ENCODE measurements at places on chromosomes 2 and 18. TPM values are rescaled to one million over a fixed set of nuclear protein-coding genes. Genes with fewer than 3 reads are reported as not detected.

GRCh38 chr2:3728104-3729054 is 25.0 kb downstream of the DCDC2C start:
- no peaks in the 10 kb centered on the region for H3K36me3 ChIP-seq
- H3K4me3 ChIP-seq, result peak overlapping the region; percentile 55
- peaks cover 10% of the 10 kb centered on the region for H3K4me1 ChIP-seq
- DNase-seq, result no peak
- H3K27ac ChIP-seq, result peak overlapping the region; percentile 67
- peaks cover 39% of the 10 kb centered on the region for H3K27me3 ChIP-seq

Gene MSTN
- total RNA-seq, result 1.4 TPM

GRCh38 chr2:62724106-62724505 is 18.6 kb downstream of the EHBP1 start:
- H3K36me3 ChIP-seq, result peaks cover 40% of the 10 kb centered on the region
- H3K27ac ChIP-seq, result no peak overlapping the region
- peaks cover 14% of the 10 kb centered on the region for H3K4me1 ChIP-seq
- H3K27me3 ChIP-seq, result no peaks in the 10 kb centered on the region

GRCh38 chr2:171482877-171483276 is 39.4 kb upstream of the CYBRD1 start:
- H3K27me3 ChIP-seq, result no peaks in the 10 kb centered on the region
- H3K36me3 ChIP-seq, result peaks cover 17% of the 10 kb centered on the region
- DNase-seq, result no peak
- H3K4me3 ChIP-seq, result no peak overlapping the region
- H3K27ac ChIP-seq, result no peak overlapping the region

DNA sequence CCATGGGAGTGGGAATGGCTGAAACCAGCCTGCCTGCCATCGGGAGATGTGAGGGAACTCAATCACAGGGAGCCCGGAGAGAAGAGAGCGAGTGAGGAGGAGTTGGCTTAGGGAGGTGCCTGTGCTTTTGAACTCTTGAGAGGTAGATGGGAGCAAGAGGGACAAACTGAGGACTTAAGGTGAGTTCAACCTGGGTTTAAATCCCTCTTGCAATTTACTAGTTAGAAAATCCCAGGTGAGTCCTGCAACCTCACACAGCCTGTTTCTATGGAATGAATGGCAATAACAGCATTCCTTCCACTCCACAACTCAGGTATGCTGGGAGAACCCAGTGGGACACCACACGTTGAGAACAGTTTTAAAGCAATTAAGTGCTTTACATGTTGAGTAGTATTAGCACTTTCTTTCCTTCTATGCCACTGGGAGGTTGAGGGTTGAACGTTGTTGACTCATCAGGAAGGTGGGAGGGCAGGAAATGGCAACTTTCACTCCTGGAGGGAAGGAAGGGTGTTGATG is 57.3 kb downstream of the VIT start:
- H3K27me3 ChIP-seq, result peaks cover 9% of the 10 kb centered on the region
- no peak for DNase-seq
- H3K4me3 ChIP-seq, result no peak overlapping the region
- no peaks in the 10 kb centered on the region for H3K36me3 ChIP-seq
- H3K27ac ChIP-seq, result no peak overlapping the region
- peaks cover 3% of the 10 kb centered on the region for H3K4me1 ChIP-seq

Gene CLEC4F
- not detected for total RNA-seq

Gene ANKRD53
- total RNA-seq, result 0.72 TPM

- no peak overlapping the region for H3K4me3 ChIP-seq
- no peaks in the 10 kb centered on the region for H3K27me3 ChIP-seq
- no peaks in the 10 kb centered on the region for H3K36me3 ChIP-seq
- no peak for DNase-seq
- H3K27ac ChIP-seq, result no peak overlapping the region
These were observed 421 bp upstream of the VAMP5 start for GRCh38 chr2:85583667-85584353.

- no peaks in the 10 kb centered on the region for H3K4me1 ChIP-seq
- peaks cover 5% of the 10 kb centered on the region for H3K27me3 ChIP-seq
- H3K36me3 ChIP-seq, result no peaks in the 10 kb centered on the region
- no peak overlapping the region for H3K4me3 ChIP-seq
These were observed 69.4 kb downstream of the SRD5A2 start for GRCh38 chr2:31511376-31511775.

Gene FANCL
- 37.4 TPM for total RNA-seq

DNA sequence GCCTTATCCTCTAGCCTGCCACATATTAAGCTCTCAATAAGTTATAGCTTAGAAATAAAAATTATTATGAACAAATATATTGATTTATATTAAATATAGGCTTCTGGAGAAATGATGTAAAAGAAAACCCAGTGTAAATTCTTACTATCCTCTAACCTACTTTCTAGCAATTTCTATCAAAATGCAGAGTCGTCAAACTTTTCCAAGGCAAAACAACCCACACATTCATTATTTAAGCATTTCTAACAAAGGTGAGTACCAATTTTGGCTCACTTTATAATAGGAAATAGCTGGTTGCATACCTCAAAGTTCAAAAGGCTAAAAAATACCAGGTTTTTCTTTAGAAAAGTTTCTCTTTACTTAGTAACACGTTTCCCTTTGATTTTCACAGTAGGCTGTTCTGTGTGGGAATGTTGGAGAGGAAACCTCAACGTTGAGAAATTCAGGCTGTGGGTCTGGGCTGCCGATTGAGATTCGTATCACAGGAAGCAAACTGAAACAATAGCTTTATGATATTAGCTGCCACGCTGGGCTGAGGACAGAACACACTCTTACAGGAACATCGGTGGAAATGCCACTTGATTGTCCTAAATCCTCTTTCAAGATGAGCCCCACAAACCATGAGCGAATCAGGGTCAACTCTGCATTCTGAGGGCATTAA is 53.0 kb downstream of the EPAS1 start:
- no peak overlapping the region for H3K27ac ChIP-seq
- H3K4me1 ChIP-seq, result no peaks in the 10 kb centered on the region
- no peaks in the 10 kb centered on the region for H3K27me3 ChIP-seq
- peaks cover 11% of the 10 kb centered on the region for H3K36me3 ChIP-seq
- no peak overlapping the region for H3K4me3 ChIP-seq

- no peak for DNase-seq
- H3K4me3 ChIP-seq, result no peak overlapping the region
- H3K27ac ChIP-seq, result peak overlapping the region; percentile 48
- H3K36me3 ChIP-seq, result no peaks in the 10 kb centered on the region
- H3K4me1 ChIP-seq, result peaks cover 5% of the 10 kb centered on the region
These were observed 4.8 kb upstream of the UGGT1 start for GRCh38 chr2:128086244-128086643.

GRCh38 chr18:55078303-55078932 is 119.2 kb upstream of the CCDC68 start:
- peaks cover 12% of the 10 kb centered on the region for H3K4me1 ChIP-seq
- H3K36me3 ChIP-seq, result no peaks in the 10 kb centered on the region
- H3K27ac ChIP-seq, result no peak overlapping the region
- no peak overlapping the region for H3K4me3 ChIP-seq
- DNase-seq, result no peak
- H3K27me3 ChIP-seq, result peaks cover 5% of the 10 kb centered on the region

DNA sequence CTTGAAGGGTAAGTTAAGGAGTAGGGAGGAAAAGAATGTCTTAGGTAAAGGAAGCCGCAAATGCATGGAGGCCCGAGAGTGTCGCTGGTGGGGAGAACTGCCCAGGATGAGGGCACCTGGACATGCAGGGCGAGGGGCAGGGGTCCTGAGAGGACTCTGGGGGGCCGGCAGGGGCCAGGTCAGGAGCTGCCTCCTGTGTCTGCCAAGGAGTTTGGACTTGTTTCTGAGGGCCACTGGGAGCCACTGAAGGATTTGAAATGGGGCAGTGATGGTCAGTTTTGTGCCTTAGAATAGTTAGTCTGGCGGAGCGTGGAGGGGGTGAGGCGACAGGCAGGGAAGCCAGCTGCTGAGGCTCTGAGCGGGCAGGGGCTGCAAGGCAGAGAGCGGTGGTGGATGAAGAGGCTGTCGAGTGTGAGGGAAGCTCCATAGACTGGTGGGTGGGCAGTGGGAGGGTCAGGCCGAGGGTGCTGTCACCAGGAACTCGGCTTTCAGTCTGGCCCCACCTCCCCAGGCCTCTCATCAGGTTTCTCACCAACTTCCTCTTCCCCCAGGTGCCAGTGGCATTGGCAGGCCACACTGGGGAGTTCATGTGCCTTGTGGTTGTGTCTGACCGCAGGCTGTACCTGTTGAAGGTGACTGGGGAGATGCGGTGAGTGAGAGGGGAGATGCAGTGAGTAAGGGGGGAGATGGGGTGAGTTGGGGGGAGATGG is 14.7 kb upstream of the SLC4A3 start:
- H3K27me3 ChIP-seq, result no peaks in the 10 kb centered on the region
- H3K27ac ChIP-seq, result no peak overlapping the region
- peaks cover 11% of the 10 kb centered on the region for H3K36me3 ChIP-seq
- no peak overlapping the region for H3K4me3 ChIP-seq
- no peak for DNase-seq

GRCh38 chr2:226066873-226067272 is 667.4 kb downstream of the NYAP2 start:
- no peak for DNase-seq
- H3K4me3 ChIP-seq, result no peak overlapping the region
- H3K36me3 ChIP-seq, result no peaks in the 10 kb centered on the region
- H3K27me3 ChIP-seq, result no peaks in the 10 kb centered on the region
- H3K4me1 ChIP-seq, result no peaks in the 10 kb centered on the region

Gene BCL11A
- 47.9 TPM for total RNA-seq

Gene RUFY4
- not detected for total RNA-seq

DNA sequence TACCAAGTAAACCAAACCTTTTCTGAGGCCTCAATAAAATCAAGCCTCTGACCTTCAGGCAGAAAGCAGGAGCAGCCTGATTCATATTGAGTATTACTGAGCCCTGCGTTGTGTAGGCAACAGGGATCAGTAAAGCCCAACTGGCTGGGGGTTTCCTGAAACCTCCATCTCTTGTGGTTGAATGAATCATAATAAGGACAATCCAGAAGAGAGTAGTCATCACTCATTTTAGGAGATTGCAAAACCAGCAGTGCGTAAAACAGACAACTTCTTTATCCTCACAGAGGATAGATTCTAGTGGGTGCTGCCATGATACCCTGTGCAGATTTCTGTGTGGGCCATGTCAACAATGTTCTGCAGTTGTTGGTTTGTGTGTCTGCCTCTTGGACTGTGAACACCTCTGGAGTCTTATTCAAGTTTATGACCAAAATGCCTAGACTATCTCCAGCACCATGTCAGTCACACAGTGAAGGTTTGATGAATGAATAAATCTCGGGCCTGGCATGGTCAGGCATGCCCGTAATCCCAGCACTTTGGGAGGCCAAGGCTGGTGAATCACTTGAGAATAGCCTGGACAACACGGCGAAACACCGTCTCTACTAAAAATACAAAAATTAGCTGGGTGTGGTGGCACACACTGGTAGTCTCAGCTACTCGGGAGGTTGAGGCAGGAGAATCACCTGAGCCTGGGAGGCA is 51.8 kb upstream of the RAB27B start:
- no peaks in the 10 kb centered on the region for H3K27me3 ChIP-seq
- no peaks in the 10 kb centered on the region for H3K36me3 ChIP-seq
- no peak overlapping the region for H3K27ac ChIP-seq
- peaks cover 19% of the 10 kb centered on the region for H3K4me1 ChIP-seq
- no peak for DNase-seq
- no peak overlapping the region for H3K4me3 ChIP-seq

- no peak for DNase-seq
- peak overlapping the region; percentile 87 for H3K27ac ChIP-seq
- no peak overlapping the region for H3K4me3 ChIP-seq
- H3K27me3 ChIP-seq, result no peaks in the 10 kb centered on the region
- H3K36me3 ChIP-seq, result no peaks in the 10 kb centered on the region
These were observed 55.7 kb upstream of the ACTR3 start for GRCh38 chr2:113834051-113834730.

- H3K4me3 ChIP-seq, result peak overlapping the region; percentile 30
- peaks cover 69% of the 10 kb centered on the region for H3K27me3 ChIP-seq
- DNase-seq, result no peak
- no peak overlapping the region for H3K27ac ChIP-seq
- peaks cover 13% of the 10 kb centered on the region for H3K4me1 ChIP-seq
These were observed 1.9 kb downstream of the LDLRAD4 start for GRCh38 chr18:13220361-13220991.

Gene DNER
- total RNA-seq, result 15.9 TPM

Gene TRABD2A
- 3.3 TPM for total RNA-seq

GRCh38 chr2:64654063-64654811 is 524 bp upstream of the SERTAD2 start:
- peaks cover 46% of the 10 kb centered on the region for H3K4me1 ChIP-seq
- peak overlapping the region; percentile 88 for H3K27ac ChIP-seq
- H3K36me3 ChIP-seq, result no peaks in the 10 kb centered on the region
- H3K27me3 ChIP-seq, result no peaks in the 10 kb centered on the region
- peak overlapping the region; percentile 91 for H3K4me3 ChIP-seq
- peak; percentile 83 for DNase-seq

DNA sequence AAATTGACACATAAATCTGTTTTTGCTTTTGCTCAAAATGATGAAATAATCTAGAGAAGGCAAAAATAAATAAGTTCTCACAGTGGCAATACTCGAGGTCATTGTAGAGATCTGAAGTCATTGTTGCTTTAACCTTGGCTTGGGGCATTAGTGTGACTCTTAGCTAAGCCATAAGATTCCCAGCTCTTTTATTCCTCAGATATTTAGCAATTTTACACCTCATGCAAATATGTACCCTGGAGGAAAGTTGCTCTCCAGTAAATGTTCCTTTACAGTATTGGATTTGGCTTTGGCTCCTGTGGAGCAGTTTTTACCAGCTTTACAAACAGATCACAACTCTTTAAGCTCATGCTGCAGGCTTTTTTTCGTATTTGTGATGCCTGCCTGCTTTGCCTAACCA is 134.2 kb upstream of the NABP1 start:
- no peaks in the 10 kb centered on the region for H3K4me1 ChIP-seq
- DNase-seq, result no peak
- no peak overlapping the region for H3K4me3 ChIP-seq
- no peaks in the 10 kb centered on the region for H3K36me3 ChIP-seq
- H3K27ac ChIP-seq, result no peak overlapping the region

GRCh38 chr2:64295326-64296139 is 151.3 kb upstream of the PELI1 start:
- no peak for DNase-seq
- peaks cover 8% of the 10 kb centered on the region for H3K4me1 ChIP-seq
- H3K36me3 ChIP-seq, result no peaks in the 10 kb centered on the region
- H3K27ac ChIP-seq, result no peak overlapping the region
- peaks cover 7% of the 10 kb centered on the region for H3K27me3 ChIP-seq
- no peak overlapping the region for H3K4me3 ChIP-seq

DNA sequence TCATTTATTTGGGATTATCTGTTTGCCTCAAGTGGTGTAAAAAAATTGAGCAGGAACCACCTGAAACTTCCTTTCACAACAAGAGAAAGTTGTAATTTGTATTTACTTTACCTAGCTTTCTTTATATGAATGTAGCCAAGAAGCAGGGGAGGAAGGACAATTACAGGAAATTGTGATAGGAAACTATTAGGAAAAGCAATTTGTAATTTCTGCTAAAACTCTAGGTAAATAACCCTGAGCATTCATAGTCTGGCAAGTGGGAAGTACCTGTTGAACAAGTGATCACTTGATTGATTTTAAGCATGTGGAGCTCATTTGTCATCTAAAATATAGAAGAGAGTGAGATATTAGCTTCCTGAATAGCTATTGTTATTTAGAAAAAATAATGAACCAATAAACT is 5.0 kb downstream of the TFPI start:
- no peak overlapping the region for H3K27ac ChIP-seq
- H3K36me3 ChIP-seq, result no peaks in the 10 kb centered on the region
- H3K4me1 ChIP-seq, result peaks cover 8% of the 10 kb centered on the region
